ENCODE measurements at places on chromosomes 6 and 20. TPM values are rescaled to one million over a fixed set of nuclear protein-coding genes. Genes with fewer than 3 reads are reported as not detected.

The TTBK1 gene
- total RNA-seq, result 1.2 TPM

The BPIFB2 gene
- total RNA-seq, result not detected

The EBF4 gene
- total RNA-seq, result 0.66 TPM

The BMP2 gene
- 1.0 TPM for total RNA-seq

The DAAM2 gene
- total RNA-seq, result 2.5 TPM

The ERVFRD-1 gene
- total RNA-seq, result not detected

The ATP6V1G2 gene
- 1.6 TPM for total RNA-seq

The DEFB112 gene
- not detected for total RNA-seq

DNA sequence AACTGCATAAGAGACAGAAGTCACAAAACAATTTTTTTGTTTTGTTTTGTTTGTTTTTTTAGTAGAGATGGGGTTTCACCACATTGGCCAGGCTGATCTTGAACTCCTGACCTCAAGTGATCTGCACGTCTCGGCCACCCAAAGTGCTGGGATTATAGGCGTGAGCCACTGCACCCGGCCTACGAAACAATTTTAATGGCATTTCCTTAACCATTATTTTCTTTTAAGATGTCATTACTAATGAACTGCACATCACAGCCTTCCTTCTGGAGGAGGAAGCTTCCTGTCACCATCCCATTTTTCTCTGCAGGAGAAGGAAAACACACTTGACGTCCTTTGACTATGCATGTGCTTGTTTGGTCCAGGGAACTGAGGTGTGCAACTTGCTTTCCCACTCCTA lies 125.3 kb upstream of the AKIRIN2 start:
- no peaks in the 10 kb centered on the region for H3K36me3 ChIP-seq
- DNase-seq, result no peak
- no peaks in the 10 kb centered on the region for H3K4me1 ChIP-seq
- H3K4me3 ChIP-seq, result no peak overlapping the region
- no peak overlapping the region for H3K27ac ChIP-seq

DNA sequence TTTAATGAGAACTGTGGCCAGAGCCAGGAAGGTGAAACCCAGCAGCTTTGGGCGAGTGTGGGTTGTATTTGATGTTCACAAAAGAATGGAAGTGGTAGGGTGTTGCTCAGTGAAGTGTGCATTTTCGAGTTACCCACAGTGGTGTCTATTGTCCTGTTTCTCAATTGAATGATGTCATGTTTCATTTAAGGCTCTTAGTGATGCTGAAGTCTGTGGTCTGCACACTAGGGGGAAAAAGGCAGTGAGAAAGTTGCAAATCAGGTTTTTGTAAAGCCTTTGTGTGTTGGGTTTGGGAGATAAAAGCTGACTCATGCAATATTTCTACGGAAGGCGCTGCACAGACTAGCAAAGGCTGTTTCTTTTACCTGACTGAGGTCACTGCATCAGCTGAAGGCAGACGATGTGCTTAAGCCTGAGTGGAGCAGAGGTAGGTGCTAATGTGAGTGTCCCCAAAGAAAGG lies 121.1 kb downstream of the PLEKHG1 start:
- H3K4me3 ChIP-seq, result peak overlapping the region; percentile 4
- H3K36me3 ChIP-seq, result no peaks in the 10 kb centered on the region
- no peaks in the 10 kb centered on the region for H3K27me3 ChIP-seq
- peaks cover 19% of the 10 kb centered on the region for H3K4me1 ChIP-seq
- no peak overlapping the region for H3K27ac ChIP-seq
- peak; percentile 43 for DNase-seq

- no peaks in the 10 kb centered on the region for H3K27me3 ChIP-seq
- H3K27ac ChIP-seq, result no peak overlapping the region
- no peaks in the 10 kb centered on the region for H3K4me1 ChIP-seq
- H3K4me3 ChIP-seq, result no peak overlapping the region
- DNase-seq, result peak; percentile 66
- no peaks in the 10 kb centered on the region for H3K36me3 ChIP-seq
These were observed 286.6 kb downstream of the TENT5A start for GRCh38 chr6:81465859-81466258.

DNA sequence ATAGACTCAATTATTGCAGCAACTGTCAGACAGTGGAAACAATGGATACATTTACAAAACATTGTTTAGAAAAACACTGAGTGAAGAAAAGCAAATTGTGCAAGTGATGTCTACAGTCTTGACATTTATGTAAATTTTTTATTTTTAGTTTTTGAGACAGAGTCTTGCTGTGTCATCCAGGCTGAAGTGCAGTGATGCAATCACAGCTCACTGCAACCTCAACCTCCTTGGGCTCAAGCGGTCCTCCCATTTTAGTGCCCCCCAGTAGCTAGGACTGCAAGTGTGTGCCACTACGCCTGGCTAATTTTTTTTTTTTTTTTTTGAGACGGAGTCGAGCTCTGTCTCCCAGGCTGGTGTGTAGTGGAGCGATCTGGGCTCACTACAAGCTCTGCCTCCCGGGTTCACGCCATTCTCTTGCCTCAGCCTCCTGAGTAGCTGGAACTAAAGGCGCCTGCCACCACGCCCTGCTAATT lies 9.7 kb downstream of the CNBD2 start:
- H3K4me3 ChIP-seq, result no peak overlapping the region
- H3K4me1 ChIP-seq, result no peaks in the 10 kb centered on the region
- H3K27me3 ChIP-seq, result no peaks in the 10 kb centered on the region
- no peak for DNase-seq
- no peaks in the 10 kb centered on the region for H3K36me3 ChIP-seq
